GM18507 (cell line): ENCODE measurements at places on chromosomes 5 and 9.

DNA sequence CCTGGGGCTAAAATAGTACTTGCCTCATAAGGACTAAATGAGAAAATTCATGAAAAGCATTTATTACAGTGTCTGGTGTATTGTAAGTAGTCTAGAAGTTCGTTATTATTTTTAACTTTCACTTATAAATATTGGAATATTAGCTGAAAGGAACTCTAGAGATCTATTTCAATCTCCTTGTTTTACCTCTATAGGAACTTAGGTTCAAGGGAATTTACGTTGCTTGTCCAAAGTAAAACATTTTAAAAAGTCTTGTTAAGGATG, 55.5 kb downstream of the GARNL3 start:
- no peak for DNase-seq

- DNase-seq, result peak; percentile 67
Measured at GRCh38 chr5:149828161-149829011, 98.3 kb downstream of the PPARGC1B start.

- DNase-seq, result no peak
Measured at GRCh38 chr5:124408738-124409453, 337.5 kb downstream of the ZNF608 start.

DNA sequence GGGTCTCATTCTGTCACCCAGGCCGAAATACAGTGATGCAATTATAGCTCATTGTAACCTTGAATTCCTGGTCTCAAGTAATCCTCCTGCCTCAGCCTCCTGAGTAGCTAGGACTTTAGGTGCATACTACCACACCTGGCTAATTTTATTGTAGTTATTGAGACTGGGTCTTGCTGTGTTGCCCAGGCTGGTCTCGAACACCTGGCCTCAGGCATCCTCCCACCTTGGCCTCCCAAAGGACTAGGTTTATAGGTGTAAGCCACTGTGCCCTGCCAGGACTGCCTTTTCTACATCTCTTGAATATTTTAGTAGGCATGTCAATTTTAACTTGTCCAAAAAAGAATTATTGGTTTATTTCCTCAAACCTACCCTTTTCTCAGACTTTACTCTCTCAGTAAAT, 16.9 kb downstream of the DENND4C start:
- no peak for DNase-seq

DNA sequence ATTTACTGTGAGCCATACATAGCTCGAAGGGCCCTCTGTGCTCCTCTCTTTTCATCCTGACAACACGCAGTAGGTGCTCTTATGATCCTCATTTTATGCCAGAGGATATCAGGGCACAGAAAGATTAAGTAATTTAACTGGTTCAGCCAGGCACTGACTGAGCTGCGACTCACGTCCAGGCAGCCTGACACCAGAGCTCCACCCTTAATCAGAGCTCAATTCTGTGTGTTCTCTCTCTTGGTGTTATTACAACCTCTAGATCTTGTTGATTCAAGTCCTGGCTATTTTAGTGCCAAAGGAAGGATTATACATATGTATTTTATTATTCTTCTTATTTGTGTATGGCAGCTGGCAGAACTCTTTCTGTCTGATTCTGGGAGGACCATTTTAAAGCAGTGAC, 59.7 kb downstream of the OSMR start:
- DNase-seq, result no peak

DNA sequence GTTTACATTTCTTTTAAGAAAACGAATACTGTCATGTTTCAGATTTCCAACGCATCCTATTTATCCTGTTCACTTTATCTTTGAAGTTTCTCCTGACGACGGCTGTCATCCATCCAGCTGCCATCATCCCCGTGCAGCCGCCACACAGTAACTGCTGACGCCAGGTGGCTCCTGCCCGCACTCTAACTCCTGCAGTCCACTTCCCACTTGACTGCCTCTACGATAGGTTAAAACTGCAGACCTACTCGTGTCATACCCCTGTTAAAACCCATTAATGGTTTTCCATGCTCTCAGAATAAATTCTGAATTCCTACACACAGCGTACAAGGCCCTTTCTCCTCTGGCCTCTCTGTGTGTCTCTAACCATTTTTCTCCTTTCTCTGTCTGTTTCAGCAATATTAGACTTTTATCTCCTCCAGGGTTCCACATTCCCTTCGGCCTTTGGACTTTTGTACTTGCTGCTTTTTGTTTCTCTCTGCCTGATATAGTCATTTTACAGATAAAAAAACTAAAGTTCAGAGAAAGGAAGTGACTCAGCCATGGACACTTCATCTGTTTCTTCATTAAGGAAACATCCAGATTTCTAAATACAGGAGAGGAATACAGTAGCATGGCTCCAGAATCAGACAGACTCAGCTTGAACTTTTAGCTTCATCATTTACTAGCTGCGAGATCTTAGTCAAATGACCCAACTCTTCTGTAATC, 84.9 kb downstream of the ADAMTS12 start:
- no peak for DNase-seq

GRCh38 chr9:89542401-89543021, 44.6 kb upstream of the SEMA4D start:
- no peak for DNase-seq

GRCh38 chr5:1104327-1105006, 7.4 kb downstream of the SLC12A7 start:
- DNase-seq, result peak; percentile 33

DNA sequence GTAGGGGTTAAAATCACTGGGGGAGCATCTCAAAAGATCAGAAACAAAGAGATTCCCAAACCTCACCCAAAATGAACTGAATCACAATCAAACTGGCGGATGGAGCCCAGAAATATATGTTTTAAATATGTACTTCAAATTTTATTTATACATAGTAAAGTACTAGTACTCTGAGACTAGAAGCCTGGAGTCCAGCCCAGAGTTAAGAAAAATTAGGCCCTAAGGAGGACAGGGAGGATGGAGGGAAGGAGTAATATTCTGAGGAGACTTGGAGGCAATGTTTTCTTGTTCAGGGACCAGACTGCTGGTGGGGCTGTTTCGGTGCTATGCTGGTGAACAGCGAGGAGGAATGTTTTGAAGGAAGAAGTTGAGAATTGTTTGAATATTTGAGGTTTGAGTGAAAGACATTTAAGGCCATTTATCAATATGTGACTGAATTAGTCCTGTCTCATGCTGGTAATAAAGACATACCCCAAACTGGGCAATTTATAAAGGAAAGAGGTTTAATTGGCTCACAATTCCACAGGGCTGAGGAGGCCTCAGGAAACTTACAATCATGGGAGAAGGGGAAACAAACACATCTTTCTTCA, 552.4 kb upstream of the DAB2 start:
- DNase-seq, result no peak

DNA sequence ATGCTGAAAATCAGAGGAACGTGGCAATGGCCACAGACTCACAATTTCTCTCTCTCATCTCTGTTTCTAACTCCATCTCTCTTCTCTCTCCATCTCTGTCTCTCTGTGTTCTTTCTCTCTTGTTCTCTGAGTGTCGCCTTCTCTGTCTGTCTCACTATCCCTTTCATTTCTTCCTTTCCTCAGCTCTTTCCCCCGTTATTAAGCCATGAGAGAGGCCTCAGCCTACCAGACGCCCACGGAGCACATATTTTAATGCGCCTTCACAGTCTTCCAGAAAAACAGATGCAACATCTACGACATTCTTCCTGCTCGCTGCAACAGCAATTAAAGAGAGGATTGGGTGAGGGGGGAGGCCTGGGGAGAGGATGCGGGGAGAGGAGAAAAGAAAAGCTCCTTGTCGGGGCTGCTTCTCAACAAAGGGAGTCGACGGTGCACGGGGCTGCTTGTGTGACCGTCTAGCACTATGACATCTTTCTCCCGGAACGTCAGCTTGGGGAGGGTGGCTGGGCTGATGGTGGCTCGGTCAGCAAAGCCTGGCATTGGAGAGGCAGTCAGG, 37.7 kb upstream of the NEURL1B start:
- DNase-seq, result no peak

DNA sequence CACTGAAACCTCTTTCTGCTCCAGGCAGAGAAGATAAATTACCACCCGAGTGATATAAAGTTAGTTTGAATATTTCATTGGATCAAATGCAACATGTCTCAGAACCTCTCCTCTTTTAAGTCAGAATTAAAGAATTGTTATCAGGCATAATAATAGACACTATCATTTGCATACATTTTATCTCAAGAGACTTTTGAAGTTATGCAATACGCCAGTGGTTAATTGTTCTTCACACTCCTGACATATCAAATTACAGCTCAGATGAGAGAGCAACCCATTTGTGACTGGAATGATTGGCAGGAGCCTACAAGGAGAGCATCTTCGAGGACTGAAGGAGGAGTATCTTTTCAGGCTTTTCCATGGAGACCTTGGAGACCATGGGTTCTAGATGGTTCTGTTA, 452.2 kb downstream of the KDM4C start:
- no peak for DNase-seq
